ENCODE measurements at places on chromosomes 11 and 22.

- DNase-seq = no peak
Observed at GRCh38 chr22:46695346-46696228, 42.5 kb downstream of the CERK start.

- DNase-seq = no peak
Observed at GRCh38 chr11:131099013-131099412, 182.7 kb upstream of the SNX19 start.

DNA sequence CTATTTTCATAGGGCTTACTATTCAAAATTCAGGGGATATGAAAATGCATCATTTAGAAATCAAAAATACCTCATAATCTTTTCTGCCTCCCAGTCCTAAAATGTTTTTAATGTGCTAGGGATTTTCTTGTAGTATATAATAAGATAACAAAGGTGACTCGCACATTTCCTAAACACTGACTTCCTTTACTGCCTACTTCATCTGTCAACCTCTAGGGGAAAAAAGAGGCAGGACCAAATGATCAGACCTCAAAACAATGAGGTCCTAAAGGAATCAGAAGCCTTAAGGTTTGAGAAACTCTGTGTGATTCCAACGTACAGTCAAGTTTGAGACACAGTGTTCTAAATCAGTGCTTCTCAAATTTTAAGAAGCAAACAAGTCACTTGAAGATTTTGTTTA is 56.1 kb upstream of the POU2AF2 start:
- no peak for DNase-seq

DNA sequence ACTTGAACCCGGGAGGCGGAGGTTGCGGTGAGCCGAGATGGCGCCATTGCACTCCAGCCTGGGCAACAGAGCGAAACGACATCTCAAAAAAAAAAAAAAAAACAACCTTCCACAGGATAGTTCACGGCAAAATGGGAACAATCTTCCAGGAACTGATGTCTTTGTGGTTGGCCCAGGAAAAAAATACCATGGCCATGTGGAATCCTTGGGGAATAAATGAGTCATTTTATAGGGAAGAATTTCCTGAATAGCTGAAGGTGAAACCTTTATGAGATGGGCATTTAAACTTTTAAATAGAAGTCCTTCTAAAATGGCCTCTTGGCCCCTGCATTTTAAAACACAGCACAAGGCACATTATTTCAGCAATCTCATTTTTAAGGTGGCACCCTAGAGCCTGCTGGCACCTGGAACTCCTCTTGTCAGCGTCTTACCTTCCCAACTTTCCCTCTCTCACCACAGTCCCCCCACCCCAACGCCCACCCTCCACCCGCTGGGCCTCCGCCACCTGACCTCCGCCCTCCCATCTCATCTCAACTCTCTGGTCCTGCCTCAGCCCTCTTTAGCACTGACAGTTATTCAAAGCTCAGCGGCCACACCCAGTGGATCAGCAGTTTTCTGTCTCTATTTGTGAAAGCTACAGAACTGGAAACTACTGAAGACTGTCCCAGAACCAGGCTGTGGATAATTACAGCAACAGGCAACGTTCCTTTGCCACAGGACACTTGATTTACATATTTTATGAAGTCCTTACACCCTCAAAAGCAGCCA is 43.1 kb downstream of the SCGB1A1 start:
- no peak for DNase-seq

GRCh38 chr11:109747839-109748238 is 325.8 kb downstream of the C11orf87 start:
- no peak for DNase-seq

- no peak for DNase-seq
Observed at GRCh38 chr11:134905928-134906327, 493.9 kb upstream of the B3GAT1 start.

GRCh38 chr11:132358573-132358953 is 988.1 kb downstream of the NTM start:
- no peak for DNase-seq
